NCI-H345 (cell line): ENCODE measurements at places on chromosomes 3 and 15.

GRCh38 chr3:125437631-125438435 lies 62.7 kb upstream of the ZNF148 start:
- no peak for DNase-seq

DNA sequence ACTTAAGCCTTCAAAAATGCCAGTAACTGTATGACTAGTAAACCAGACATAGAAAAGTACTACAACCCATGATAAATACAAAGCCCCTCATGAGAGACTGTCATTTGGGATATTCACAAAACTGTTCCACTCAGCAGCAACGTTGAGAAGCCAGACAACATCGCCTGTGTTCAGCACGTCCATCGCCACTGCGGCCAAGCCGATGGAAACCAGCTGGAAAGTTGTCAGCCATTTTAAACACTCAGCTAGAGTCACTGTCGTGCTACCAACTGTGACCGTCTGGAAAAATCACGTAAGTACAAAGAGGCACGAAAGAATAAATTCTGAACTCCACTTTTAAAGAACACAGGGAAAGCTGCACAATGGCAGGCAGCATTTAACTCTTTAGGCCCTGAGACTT lies 340.7 kb upstream of the WNT5A start:
- no peak for DNase-seq

- no peak for DNase-seq
These were observed 6.9 kb downstream of the CYFIP1 start for GRCh38 chr15:22973286-22973685.

DNA sequence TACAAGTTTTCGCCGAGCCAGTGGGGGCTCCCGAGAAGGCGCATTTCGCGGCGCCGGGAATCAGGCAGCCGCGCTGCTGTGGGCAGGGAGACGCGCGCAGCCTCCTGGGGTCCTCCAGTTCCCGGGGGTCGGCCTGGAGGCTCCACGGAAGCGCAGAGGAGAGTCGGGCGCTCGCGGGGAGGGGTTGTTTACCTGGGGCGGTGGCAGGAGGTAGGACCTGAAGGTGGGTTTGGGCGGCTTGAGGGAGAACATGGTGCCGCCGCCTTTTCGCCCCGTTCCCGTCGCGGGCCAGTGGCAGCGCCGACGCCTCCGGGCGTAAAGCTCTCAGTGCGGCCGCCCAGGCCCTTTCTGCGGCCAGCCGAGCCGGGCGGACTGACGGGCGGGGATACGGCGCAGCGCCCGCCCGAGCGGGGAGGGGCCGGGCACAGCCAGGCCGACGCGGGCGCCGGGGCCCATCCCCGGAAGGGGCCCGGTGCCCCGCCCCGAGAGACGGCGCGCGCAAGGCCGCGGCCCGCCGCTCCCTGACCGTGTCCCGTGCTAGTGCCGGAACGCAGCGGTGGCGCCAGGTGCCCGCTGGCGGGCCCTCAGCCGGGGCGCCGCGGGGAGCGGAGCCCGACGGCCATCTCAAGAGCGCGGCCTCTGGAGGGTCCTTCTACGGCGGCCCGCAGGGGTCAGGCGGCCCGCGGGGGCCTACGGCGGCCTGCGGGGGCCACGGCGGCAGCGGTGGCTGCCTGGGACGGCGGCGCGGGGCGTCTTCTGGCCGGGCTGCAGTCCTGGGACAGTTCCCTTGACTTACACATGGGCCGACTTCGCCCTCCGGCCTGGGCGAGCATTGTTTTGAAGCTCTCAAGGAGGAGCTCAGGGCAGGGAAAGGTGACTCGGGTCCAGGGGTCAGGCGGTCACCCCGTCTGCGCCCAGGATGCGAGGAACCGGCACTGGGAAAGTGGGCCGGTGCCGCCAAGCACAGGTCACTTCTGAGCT lies at the start of gene MTMR10:
Gene MTMR10, minus strand, starts transcription at position 374 of the 981 bp plus-strand sequence. Its CDS starts 122 bp downstream, at position 252.
- DNase-seq = peak; percentile 43

- DNase-seq = no peak
These were observed 23.4 kb downstream of the SLC9A9 start for GRCh38 chr3:143824735-143825385.

DNA sequence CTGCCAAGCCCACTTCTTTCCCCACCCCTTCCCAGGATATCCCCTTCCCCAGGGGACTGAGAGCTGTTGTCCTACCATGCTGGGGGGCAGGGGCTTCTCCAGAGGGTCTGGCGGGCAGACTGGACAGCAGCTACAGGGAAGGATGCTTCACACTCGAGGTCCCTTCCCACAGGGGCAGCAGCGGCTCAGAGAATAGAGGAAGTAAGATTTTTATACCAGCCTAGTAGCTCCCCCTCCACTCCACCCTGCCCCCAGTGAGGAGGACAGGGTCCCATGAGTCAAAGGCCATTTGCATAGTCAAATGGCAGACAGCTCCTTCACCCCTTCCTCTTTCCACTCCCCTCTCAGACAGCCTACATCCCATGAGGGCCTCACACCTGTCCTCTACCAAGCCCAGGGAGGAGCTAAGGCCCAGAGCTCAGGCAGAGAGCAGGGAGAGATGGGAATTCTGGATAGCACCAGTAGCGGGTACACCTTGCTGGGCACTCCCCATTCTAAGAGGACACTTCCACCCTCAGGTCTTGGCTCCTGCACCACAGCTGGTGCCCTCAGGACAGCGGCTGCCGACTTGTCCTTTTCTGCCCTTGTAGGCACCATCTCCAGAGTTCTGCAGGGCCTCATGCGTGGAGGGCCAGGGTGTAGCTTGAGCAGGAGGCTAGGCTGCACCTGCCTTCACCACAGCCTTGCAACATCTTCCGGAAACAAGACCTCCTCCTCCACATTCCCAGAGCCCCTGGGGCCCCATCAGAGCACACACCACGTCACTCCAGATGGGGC lies at the start of gene TLR9:
Gene TLR9, minus strand, starts transcription at position 194 of the 777 bp plus-strand sequence. Its CDS starts 116 bp downstream, at position 78.
- DNase-seq = no peak

DNA sequence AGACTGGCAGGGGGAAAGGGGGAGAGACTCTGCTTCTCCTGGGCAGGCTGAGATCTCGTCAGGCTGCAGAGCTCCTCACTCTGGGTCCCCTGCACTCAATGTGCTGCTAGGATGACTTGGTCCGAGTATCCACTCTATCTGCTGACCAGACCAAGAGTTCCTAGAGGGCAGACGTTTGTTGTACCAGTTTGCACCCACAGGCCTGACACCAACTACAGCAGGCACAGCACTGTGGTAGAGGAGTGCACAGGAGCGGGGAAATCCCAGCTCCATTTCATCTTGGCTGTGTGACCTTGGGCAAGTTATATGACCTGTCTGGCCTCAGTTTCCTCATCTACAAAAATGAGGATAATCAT lies 29.0 kb downstream of the CCDC12 start:
- no peak for DNase-seq

GRCh38 chr3:33722191-33722590 lies 4.1 kb upstream of the CLASP2 start:
- no peak for DNase-seq

DNA sequence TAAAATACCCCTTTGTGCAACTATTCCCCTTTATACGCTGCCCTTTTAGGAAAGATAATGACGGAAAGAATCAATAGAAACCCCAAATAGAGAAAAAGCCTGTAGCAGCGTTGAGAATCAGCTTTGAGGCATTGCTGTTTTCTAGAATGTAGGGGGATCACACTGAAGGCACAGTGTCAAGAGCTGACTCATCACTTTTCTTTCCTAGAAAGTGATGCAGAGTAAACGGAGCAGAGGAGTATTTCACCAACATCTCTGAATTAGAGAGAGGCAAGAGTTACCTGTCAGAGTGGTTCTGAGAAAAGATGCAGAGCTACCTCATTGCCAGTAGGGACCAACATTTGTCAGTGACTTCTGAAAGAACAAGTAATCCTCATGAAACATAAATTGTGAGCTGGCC lies 269.8 kb upstream of the TMC3 start:
- no peak for DNase-seq

DNA sequence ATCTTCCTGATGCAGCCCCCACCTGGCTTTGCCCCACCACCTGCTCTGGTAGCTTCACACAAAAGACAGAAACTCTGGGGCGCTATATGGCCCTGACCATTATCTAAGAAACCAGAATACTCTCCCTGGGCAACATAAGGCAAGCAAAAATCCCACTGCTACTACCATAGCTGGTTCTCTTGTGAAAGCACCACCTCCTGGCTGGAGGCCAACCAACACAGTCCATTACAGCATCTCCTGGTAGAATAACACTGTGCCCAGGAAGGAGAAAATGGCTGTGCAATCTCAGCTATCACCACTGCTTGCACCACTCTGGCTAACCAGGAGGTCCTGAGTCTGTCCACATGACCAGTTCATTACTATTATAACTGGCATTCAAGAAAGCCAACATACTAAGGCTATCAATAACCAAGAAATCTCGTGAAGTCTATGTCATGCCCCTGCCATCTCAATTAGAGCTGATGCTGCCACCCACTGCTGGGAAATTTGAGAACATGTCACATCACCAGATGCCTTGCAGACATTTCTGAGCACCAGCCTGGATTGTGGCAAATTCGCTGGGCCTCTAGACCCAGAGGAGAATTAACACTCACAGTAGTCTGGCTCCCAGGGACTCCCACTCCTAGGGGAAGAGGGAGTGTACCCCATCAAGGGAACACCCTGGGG lies 1114.8 kb downstream of the ROBO2 start:
- no peak for DNase-seq

- DNase-seq = no peak
These were observed 161.3 kb upstream of the LPP start for GRCh38 chr3:187992609-187993008.

DNA sequence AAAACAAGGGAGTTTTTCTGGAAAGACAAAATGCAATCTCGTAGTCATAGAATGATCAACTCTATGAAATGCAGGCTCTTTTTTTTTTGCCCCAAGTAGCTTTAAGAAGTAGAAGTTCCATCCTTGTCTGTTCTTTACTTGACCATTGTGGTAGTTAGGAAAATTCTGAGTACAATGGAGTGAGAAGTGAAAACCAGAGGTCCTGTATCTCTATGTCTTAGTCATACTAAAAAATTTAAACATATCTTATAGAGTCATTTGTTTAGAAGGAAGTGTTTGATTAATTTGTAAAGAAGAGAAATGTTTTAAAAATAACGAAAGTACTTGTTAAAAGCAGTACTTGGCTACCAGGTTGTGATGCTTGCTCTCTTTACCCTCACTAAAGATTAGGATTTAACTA lies 52.4 kb downstream of the PRKCI start:
- no peak for DNase-seq

DNA sequence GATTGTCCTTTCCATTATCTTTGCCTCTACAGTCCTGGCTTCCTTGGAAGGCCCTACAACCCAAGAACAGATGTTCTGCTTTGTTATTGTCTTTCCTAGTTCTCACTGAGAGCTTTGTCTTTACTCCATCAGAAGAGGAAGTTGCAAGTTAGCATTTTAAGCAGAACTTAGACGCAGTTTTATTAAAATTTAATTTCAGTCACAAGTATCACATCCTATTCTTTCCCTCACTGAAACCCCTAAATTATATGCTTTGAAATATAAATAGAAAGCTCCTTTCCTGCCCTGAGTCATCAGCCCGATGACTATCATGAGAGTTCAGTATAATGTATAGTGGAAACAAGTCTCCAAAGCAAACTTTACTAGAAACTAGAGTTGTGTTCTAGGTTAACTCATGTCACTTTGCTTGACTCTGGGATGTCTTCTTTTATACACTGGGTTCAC lies 291.2 kb upstream of the RBMS3 start:
- no peak for DNase-seq

- DNase-seq = no peak
These were observed 43.5 kb downstream of the ARRDC4 start for GRCh38 chr15:98003996-98004395.

- DNase-seq = no peak
These were observed 36.1 kb downstream of the KLHL25 start for GRCh38 chr15:85758655-85758978.

DNA sequence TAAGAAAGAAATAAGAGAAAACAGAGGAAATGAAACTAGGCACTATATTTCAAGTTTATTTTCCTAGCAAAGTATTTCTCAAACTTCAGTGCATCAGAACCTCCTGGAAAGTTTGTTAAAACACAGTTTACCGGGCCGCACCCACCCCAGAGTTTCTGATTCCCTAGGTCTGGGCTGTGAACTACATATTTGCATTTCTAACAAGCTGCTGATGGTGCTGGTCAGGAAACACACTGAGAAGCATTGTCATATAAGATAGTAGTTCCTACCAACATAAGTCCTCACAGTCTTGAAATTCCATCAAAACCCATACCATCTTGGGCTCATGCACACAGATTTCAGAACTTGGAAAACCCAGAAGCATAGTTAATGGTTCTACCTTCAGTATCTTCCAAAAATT lies 8.3 kb downstream of the SLC9A9 start:
- DNase-seq = no peak

DNA sequence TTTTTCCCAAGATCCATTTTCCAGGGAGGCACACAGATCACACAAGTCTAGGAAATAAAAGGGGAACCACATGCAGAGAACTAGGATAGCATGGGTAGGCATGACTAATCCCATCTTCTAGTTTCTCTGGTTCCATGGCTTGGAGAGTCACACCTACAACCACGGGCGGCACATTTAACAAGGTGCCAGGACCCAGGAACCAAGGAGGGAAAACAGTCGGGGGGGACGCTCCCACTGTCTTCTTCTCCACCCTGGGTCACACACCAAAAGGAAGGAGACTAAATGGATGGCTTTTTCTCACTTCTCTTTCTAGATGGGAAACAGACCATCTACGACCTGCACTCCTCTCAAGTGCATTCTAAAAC lies 4.6 kb upstream of the SMCO1 start:
- DNase-seq = no peak

GRCh38 chr3:6799264-6799915 lies 61.5 kb upstream of the GRM7 start:
- DNase-seq = peak; percentile 8
